ENCODE measurements at places on chromosomes 5 and 9. TPM values are rescaled to one million over a fixed set of nuclear protein-coding genes. Genes with fewer than 3 reads are reported as not detected.
A peak's percentile ranks its signal among the peaks of the same experiment; 100 is the strongest.

The TRPM3 gene
- total RNA-seq = 49.7 TPM

DNA sequence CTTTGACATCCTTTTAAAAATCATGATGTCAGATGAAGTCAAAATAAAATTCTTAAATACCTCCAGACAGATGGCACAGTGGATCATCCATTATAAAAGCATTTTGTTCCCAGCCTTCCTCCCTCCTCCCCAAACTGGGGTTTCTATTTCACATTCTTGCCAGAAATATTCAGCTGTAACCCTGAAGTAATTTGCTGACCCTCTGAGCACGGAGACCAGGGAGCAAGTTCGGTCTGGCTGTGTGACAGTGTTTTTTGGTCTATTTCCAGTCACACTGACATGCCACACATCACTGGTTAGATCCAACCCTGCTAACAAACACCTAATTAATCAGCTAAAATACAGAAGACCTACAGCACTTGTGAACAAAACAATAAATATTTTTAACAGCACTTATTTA lies 126.2 kb upstream of the DMRT1 start:
- peak; percentile 66 for DNase-seq

- no peak for DNase-seq
These were observed 19.3 kb upstream of the ATOSB start for GRCh38 chr9:35134920-35135319.

GRCh38 chr5:97133101-97133500 lies 9.3 kb downstream of the LIX1 start:
- DNase-seq = no peak

GRCh38 chr5:173517648-173518047 lies 98.8 kb downstream of the BOD1 start:
- no peak for DNase-seq

DNA sequence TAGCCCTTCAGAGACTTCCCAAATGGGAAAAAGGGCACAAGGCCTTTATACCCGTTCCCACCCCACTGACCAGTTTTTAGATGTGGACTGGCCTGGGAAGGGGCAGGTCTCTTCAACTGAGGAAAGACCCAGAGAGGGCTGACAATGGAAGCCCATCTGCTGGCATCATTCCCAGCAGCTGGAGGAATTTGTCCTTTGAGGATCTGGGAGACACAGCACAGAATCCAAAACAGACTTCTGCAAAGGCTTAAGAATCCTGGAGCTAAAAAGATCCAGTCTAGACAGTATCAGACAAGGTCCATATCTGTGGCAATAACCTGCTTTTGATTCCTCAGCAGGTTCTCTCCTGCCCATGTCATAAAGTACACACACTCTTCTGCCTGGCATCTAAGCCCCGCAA lies 329.2 kb downstream of the TMEM167A start:
- no peak for DNase-seq
